ENCODE measurements at places on chromosomes 3 and 15.

GRCh38 chr3:191355406-191355805 is 25.1 kb upstream of the UTS2B start:
- no peak for DNase-seq

- no peak for DNase-seq
Measured at GRCh38 chr15:72098040-72098439, 19.9 kb downstream of the MYO9A start.

DNA sequence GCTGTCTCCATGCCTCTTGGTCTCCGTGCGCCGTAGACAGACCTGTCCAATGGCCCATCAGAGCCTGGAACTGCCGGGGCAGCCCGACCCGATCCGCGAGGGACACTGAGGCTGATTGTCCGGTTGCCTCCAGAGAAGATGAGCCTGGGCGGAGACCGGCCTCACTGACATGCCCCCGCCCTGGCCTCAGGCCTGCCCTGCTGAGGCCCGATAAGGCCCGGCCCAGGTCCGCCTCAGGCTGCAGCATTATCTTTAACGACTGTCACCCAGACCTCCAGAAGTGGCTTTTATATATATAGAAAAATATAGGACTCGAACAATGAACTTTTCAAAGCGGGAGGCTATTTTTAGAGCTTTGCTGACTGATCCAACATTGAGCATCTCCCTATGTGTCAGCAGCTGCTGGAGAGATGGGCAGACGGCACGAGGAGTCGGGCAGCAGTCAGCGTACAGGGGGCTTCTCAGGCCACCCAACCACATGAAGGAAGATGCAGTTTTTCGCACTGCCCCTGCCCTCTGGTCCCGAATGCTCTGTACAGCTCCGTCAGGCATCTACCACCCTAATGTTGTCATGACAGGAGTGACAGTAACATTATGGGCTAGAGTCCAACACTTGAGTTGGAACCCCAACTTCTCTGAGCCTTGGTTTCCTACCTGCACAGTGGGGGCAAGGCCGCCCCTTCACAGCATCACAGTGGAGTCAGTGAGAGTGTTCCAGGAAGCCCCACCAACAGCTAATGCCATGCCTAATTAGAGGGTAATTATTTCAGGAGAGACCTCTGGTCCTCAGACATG is 112.0 kb upstream of the RPL32 start:
- no peak for DNase-seq

- DNase-seq = no peak
Measured at GRCh38 chr3:50269977-50270413, 1.0 kb downstream of the SEMA3B start.

GRCh38 chr15:88621789-88622604 is 857 bp downstream of the AEN start:
- DNase-seq = no peak

DNA sequence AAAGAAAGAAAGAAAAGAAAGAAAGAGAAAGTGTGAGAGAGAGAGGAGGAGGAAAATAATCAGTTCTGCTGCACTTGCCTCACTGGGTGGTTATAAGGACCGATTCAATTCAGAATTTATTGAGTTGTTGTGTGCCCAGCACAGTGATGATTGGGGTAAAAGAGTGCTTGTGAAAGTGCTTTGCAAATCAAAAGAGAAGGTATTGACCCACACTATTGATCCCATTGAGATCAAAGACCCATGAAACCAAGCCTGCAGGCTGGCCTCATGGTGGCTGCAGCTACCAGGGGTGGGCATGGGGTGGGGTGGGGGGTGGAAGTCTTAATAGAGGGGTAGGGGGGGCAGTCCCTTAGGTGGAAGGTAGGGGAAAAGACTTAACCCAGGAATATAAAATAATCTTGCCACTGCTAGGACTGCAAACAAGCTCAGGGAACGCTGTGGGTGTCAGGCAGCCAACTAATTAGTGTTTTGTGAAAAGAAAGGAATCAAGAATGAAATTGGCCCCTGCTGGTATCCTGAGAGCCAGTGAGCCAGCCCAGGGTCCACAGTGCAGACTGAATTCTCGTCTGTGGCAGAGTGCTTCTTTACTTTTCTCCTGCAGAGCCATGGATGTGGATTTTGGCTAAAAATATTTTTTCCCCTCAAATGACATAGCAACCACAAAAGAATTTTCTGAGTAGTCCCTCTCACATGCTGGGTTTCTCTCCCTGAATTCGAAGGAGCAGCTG is 34.2 kb downstream of the CLEC3B start:
- no peak for DNase-seq

DNA sequence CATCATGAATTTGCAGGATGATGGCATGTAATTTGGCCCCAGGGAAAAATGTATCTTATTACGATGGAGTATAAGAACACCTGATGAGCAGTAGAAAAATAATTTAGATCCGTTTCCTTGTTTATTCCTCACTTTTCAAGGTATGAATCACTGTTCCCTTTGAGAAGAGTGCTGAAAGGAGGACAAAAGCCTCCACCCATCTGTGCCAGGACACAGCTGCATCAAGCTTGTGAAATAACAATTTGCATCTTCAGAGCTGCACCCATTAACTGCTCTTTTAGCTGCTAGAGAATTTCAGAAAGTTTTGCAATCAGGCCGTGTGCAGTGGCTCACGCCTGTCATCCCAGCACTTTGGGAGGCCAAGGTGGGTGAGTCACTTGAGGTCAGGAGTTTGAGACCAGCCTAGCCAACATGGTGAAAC is 9.6 kb downstream of the CLDND1 start:
- no peak for DNase-seq

GRCh38 chr3:142958707-142959106 is 4.8 kb downstream of the PAQR9 start:
- no peak for DNase-seq

DNA sequence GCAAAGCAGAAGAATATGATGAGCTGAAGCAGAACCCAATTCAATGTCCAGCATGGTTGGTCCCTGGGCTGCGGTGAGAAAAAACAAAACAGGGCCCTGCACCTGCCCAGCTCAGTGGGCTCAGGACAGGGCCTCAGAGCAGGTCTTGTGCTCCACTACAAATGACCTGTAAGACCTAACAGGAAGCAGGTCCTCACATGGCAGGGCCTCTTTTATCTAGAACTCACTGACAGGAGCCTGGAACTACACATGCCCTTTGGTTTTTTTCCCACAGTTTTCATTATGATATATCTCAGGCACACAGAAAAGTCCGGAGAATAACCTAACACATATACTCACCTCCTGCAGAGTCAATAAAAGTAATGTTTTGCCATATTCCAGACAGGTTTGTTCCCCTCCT is 38.4 kb downstream of the CCDC12 start:
- no peak for DNase-seq

DNA sequence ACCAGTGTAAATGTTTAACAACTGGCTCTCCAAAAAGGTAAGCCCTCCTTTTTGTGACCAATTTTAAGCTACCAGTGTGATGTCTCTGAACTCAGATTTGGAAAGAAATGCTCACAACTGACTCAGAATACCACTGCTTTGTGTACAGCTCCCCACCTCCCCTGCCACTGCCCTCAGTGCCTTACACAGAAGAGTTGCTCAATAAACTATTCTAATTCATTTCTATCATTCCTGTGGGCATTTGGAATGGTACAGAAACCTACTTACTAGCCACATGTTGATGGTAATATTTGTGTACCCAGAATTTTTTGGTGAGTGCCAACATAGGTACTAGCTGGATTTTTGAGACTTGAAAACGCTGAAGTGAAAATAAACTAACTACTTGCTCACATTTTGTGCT is 16.0 kb downstream of the LRRN1 start:
- DNase-seq = no peak

GRCh38 chr15:42035435-42035761 is 14.6 kb upstream of the PLA2G4E start:
- DNase-seq = no peak

GRCh38 chr3:56251343-56251945 is 216.8 kb downstream of the ERC2 start:
- DNase-seq = peak; percentile 53

GRCh38 chr15:91374336-91374735 is 274.3 kb downstream of the SV2B start:
- DNase-seq = no peak

- DNase-seq = no peak
Measured at GRCh38 chr3:42790714-42791229, 13.5 kb downstream of the HIGD1A start.

DNA sequence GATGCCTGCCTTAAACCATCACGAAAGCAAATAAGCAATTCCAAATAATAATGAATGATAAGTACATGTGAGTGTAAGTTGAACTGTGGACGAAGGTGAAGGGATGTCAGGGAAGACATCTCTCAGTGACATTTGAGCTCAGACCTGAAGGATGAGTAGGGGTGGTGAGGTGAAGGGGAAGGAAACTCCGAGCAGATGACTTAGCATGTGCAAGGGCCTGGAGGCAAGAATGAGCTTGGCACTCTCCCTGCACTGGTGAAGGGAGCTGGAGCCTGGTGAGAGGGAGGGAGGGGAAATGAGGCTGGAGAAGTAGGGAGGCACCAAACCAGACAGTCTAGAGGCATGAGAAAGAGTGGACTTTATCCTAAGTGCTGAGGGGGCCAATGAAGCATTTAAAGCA is 84.3 kb downstream of the MTHFS start:
- DNase-seq = no peak

- no peak for DNase-seq
Measured at GRCh38 chr3:172202797-172203196, 163.4 kb downstream of the FNDC3B start.

DNA sequence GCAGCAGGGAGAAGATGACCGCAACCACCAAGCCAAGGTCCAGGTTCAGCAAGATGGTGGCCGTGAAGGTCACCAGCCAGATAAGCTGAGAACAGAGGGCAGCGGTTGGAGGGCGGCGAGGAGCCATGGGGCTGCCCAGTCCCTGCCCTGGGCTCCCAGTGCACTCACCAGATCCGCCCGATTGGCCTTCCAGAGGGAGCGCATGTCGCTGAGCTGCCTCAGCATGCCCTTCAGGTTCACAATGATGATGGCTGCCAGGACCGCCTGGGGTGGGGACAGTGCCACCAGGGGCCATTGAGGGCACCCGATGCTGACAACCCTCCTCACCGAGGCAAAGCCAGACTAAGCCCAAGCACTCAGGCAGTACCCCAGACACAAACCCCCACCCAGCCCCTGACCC is 5.4 kb downstream of the SLC26A6 start:
- DNase-seq = no peak

GRCh38 chr3:4732925-4733324 is 239.8 kb downstream of the ITPR1 start:
- DNase-seq = no peak

- DNase-seq = no peak
Measured at GRCh38 chr15:40008061-40008765, 30.8 kb downstream of the SRP14 start.

DNA sequence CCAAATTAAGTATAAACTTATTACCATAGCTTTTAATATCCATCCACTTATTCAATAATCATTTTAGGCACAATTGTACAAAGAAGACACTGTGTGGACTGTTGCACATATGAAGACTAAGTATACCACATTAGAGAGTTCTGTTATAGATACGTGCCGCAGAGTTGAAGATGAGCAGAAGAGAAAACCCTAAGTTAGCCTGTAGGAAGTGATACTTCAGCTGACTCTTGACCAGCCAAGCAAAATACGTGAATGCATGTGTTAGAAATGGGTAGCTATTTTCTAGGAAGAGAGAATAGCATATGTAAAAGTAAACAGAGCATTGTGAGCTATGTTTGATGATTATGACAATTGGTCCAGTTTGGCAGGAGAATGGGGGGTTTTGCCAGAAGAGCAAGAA is 272.0 kb upstream of the ATP11B start:
- DNase-seq = no peak

DNA sequence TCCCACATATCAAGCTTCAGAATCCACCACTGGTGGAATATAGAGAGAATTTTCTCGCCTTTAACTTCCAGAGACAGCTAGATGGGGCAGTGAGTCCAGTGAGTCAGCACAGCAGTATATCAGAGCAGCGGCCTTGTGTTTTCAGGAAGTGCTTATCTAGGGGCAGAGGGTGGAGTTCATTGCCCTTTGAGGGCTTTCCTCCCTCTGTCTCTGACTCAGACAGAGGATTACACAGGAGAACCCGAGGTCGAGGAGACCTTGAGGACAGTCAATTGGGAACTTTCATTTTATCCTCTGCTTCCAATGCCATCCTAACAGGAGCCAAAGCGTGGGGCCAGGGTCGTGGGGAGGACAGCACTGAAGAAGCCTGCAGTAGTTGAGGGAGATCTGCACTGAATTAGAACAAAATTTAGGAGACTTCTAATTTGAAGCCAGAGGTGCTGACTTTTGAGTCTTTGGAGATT is 109.6 kb upstream of the UMPS start:
- no peak for DNase-seq

DNA sequence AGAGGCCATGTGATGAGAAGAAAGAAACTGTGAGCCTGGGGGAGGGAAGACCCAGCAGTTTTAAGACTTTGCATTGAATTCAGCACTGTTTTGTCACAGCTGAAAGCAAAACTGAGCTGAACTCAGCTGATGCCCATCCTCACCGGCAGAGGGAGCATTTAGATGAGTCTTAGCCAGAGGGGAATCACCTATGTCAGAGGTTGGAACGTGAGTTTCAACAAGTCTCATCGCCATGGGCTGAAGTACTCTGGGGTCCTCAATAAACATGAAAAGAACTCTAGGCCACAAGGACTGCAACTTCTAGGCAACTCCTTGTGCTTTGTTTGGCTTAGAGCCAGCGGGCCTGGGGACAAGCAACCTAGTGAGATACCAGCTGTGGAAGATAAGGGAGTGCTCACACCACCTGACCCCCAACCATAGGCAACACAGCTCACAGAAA is 324.5 kb downstream of the TBL1XR1 start:
- DNase-seq = no peak

DNA sequence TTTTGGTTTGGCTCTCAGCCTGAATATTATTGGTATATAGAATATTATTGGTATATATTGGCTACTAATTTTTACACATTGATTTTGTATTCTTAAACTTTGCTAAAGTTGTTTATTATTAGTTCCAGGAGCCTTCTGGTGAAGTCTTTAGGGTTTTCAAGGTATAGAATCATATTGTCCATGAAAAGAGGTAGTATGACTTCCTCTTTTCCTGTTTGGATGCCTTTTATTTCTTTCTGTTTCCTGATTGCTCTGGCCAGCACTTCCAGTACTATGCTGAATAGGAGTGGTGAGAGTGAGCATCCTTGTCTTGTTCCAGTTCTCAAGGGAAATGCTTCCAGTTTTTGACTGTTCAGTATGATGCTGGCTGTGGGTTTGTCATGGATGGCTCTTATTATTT is 107.3 kb upstream of the LIPC start:
- DNase-seq = no peak

DNA sequence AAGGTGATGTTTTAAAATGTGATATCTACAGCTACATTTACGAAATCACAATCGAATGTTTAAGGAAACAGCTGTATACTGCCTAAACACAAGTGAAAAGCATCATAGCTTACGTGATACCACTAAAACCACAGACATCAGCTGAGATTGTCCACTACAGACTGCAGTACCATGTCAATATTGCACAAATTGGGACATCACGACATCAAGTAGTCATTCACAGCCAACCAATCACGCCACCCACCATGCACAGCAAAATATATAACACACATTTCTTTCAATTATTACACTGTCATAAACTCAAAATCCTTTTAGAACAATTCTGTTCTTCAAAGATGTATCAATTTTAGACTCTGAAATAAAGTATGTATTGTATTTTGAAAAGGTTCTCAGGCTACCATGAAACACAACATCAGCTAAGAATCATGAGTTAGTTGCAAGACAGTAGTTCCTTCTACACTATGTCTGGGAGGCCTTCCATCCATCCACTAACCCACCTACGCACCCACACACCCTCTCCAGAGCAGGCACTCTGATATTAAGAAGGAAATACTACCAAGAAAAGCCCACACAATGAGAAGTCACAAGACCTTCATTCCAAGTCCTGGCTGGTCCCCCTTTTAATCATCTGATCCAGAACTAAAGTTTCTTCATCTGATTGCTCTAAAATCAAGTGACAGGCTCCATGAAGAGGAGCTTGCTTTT is 3.1 kb downstream of the DMXL2 start:
- no peak for DNase-seq
